ENCODE measurements at places on chromosomes 2 and 18.

- no peak for DNase-seq
These were observed 148.6 kb upstream of the MAP3K20 start for GRCh38 chr2:172926785-172927640.

DNA sequence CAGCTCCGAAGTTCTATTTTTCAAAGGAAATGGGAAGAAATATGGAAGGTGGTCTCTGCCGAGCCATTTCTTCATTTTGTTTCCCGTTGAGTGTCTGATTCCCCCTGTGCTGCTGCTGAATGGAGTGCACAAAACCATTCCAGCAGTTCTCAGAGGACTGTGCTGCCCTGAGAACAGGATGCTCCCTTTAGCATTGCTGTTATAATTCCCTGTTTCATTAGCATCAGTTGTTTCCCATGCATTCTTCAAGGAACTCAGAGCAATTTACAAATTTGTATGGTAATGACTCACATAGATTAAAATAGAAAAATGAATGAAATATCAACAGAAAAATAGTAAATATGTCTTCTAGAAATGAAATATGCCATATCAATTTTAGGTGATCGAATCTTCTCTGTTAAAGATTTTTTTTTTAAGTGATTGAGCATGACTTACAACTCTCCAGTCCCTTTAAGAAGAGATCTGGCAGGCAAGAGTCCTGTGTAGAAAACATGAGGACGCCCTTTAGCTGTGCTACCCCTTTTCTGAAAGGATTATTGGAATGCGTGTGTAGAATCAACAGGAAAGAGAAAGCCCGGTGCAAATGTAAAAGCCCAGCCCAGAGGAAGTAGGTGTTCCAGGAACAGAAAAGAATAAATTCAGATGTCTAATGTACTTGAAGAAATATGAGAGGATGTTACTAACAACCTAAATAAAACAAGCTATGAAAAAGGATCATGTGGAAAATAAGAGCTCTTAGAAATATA is 118.5 kb downstream of the ATP9B start:
- DNase-seq: no peak

DNA sequence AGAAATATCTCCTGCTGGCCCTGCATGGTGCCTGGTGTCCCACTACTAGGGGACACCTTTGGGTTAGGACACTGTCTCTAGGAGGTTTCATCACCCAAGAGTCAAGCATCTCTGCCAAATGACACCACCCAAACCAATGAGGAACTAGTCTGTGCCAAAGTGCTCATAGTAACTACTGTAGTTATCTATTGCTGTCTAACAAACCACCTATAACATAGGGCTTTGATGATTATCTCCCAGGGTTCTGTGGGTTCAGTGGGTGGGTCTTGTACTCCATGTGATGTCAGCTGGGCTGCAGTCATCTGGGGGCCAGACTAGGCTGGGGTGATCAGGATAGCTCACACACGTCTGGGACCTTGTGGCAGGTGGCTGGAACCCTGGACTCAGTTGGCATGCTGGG is 59.8 kb downstream of the EPAS1 start:
- no peak for DNase-seq

DNA sequence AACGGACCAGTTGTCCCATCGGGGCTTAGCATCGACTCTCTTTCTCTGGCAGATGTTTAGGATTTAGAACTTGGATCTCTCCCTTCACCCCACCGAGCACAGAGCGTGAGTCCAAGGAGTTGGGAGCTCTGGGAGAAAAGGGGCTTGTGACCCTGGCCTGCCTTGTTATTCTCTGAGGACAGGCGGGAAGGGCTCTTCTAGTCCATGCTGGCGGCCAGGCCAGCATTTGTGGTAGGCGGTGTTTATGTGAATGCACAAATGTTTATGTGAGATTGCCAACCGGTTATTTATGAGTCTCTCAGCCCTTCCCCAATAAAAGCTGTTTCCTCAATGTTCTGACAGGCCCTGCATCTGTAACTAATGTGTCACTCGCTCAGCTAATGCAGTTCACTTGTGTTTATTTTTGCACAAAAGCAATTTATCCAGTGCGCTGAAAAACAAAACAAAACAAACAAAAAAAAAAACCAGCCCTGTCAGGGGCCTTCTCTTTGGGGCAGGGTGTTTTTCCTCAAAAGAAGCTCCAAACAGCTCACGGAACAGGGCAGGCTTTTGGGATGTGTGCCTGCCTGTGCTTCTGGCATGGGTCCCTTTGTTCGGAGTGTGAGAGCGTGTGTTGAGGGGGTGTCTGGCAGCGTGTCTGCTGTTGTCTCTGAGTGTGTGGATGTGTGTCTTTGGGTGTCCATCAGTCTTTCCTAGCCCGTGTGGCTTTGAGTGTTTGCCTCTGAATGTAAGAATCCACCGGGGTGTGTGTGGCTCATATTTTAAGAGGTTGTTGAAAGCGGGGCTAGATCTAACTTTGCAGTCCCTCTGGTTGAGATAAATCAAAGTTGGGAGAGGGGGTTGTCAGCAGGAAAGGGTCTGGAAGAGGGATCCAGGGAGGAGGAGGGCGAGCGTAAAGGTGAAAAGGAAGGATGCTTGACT is 52.8 kb upstream of the HAAO start:
- peak; percentile 48 for DNase-seq

DNA sequence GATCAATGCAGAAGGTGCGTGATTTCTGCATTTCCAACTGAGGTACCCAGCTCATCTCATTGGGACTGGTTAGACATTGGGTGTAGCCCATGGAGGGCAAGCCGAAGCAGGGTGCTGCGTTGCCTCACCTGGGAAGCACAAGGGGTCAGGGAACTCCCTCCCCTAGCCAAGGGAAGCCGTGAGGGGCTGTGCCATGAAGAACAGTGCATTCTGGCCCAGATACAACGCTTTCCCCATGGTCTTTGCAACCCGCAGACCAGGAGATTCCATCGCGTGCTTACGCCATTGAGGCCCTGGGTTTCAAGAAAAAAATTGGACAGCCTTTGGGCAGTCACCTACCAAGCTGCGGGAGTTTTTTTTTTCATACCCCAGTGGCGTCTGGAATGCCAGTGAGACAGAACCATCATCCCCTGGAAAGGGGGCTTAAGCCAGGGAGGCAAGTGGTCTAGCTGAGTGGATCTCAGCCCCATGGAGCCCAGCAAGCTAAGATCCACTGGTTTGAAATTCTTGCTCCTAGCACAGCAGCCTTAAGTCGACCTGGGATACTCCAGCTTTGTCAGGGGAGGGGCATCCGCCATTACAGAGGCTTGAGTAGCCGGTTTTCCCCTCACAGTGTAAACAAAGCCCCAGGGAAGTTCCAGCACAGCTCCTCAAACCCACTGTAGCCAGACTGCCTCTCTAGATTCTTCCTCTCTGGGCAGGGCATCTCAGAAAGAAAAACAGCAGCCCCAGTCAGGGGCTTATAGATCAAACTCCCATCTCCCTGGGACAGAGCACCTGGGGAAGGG is 21.7 kb downstream of the TFPI start:
- no peak for DNase-seq

DNA sequence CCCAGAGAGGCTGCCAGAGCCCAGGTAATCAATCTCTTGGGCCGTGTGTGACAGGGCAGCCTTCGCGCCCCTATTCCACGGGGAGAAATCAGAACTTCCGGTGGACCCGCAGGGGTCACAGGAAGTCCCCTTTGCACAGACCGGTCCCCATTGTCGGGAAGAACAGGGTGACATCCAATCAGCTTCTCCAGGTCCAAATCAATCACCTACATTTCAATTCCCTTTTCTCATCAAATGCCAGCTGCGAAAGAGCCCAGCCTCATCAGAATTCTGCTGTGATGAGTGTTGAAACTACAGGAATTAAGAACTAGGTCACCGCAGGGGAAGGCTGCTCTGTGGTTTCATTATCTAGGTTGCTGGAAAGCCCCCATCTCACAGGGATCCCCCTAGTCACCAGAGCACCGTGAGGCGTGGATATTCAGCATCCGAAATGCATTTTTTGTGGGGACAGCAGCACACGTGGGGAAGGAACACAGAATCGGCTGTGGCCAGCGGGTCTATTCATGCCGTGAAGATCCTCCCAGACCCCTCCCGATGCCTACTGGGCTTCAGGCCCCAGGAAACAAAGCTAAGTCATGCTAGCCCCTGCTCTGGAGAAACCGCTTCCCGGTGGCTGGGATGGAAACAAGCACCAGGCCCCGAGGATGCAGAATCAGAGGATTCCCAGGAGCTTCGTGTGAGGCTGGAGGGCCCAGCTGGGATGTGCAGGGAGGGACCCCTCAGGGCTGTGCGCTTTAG is 193.7 kb upstream of the ID2 start:
- DNase-seq: peak; percentile 23

DNA sequence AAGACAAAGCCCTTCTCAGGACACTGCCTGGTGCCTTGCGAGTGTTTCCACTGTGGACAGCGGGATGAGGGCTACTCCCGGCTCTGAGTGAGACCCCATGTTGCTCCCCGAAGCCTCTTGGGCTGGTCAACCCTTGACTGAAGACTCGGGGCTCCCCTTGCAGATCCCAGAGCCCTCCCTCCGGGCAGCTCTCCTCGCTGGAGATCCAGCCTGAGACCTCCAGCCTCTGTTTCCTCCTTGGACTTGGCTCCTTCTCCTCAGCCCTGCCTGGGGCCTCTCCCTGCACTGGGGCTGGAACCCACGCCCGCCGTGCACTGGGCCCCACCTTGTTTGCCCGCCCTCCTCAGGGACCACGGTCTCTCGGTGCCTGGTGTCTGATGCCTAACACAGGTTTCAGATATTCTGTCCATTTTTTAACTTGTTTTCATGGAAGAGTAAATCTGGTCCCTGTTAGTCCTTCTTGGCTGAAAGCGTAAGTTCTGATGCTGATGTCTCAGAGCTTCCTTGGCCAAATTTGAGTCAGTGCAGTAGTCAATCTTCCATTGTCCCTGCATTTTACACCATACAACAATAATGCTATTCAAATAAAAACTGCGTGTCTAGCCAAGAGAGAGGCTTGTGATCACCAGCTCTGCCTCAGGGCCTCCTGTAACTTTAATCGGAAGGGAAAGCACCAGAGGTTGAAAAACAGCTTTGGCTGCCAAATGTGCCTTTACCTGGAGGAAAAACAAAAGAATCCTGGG is 139.3 kb upstream of the CTDP1 start:
- no peak for DNase-seq

- DNase-seq: no peak
These were observed 794.3 kb upstream of the ZEB2 start for GRCh38 chr2:145314119-145314633.

DNA sequence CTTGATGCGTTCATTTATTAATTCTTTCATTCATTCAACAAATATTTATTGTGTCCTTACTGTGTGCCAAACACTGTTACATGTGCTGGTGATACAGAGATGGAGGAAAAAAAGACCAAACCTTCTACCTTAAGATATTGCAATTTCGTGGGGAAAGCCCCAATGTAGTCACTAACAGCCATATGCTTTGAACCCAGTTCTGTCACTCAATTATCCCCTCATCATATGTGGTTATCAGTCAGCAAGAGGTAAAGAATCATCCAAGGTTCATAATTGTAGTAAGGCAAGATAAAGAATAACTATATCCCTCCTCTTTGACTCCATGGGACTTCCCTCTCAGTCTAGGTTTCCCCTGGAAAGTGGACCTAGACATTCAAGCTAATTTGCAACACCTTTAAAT is 1185.6 kb upstream of the CELF4 start:
- no peak for DNase-seq

DNA sequence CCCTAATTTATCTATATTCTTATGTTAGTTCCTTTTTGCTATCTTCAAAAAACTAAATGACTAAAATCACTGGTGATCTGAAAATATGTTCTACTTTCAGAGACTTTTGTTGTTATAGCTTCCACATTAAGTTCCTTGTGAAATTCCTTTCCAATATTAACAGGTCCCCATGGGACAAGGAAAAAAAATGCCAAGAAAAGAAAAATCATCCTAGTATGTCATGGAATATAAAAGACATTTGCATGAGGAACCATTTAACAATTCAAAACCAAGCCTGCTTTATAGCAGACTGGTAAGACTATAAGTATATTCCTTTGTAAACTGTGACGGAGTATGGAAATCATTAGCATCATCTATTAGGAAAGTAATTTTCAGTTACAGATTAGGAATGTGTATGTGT is 48.1 kb downstream of the COBLL1 start:
- DNase-seq: no peak

Measured in AG08395 (cell line).